ENCODE measurements at places on chromosomes 4 and X.

DNA sequence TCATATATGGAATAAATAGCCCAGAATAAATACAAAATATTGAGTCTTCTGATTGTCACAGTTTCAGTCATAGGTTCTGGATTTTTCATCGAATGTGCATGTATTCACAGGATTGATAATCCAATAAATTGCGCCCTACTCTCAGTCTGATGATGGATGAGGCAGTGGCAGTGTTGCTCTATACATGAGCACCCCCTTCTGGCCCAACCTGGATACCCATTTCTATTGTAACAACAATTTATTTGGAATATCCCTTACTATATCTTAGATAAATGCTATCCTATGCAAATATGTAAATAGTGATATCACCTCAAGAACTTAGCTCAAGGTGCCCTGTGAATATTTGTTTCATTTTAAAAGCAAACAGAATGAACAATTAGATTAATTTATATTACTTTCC is 733.7 kb upstream of the PABPC4L start:
- H3K27ac ChIP-seq: no peak overlapping the region
- H3K4me1 ChIP-seq: no peaks in the 10 kb centered on the region
- no peak for DNase-seq
- H3K4me3 ChIP-seq: no peak overlapping the region

DNA sequence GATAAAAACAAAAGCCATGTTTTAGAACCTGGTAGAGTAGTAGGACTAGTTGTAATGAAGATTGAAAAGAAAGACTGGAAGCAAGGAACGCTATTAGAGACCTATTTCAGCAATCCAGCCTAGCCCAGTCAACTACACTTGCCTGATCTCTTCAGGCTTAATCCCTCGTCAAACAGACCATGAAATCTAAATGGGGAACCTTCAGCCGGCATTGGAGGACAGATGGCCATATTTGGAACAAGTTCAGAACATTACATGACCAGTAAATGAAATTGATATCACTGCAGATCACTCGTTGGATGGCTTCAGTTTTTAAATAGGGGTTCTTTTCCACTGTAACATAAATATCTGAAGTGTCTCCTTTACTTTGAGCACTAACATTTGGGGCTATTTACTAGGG is 84.8 kb upstream of the WDR44 start:
- no peak for DNase-seq
- H3K27ac ChIP-seq: no peak overlapping the region
- peaks cover 18% of the 10 kb centered on the region for H3K27me3 ChIP-seq
- no peaks in the 10 kb centered on the region for H3K36me3 ChIP-seq

DNA sequence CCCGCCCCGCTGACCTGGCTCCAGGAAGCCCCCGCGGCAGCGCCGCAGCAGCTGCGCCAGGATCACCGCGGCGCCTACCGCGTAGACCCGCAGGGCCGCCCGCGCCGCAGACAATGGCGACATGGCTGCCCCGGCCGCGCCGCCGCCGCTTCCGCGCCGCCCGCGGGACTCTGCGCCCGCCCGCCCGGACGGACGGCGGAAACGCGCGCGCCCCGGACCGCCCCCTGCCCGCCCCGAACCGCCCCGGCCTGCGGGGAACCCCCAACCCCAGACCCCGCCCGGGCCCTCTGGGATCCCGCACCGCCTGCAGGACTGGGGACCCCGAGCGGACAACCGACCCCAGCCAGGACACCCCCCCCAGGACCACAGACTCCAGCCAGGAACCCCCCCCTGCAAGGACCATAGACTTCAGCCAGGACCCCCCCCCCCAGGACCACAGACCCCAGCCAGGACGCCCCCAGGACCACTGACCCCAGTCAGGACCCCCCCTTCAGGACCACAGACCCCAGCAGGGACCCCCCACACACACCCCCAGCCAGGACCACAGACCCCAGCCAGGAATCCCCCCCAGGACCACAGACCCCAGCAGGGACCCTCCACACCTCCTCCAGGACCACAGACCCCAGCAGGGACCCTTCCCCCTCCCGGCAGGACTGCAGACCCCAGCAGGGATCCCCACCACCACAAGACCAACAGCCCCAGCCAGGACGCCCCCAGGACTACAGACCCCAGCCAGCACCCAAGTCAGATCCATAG is at the start of the genes DHRSX and ZBED1:
DHRSX (minus strand) TSS at position 174 of the 756 bp plus-strand sequence; CDS start at position 123, 51 bp downstream.
ZBED1 (minus strand) TSS at position 174 of the 756 bp plus-strand sequence. CDS start 10,257 bp downstream, outside the sequence.
- H3K4me3 ChIP-seq: peak within 1 kb of the TSS; percentile 70
- peak within 1 kb of the TSS; percentile 85 for H3K27ac ChIP-seq
- no peaks in the 10 kb centered on the region for H3K36me3 ChIP-seq

DNA sequence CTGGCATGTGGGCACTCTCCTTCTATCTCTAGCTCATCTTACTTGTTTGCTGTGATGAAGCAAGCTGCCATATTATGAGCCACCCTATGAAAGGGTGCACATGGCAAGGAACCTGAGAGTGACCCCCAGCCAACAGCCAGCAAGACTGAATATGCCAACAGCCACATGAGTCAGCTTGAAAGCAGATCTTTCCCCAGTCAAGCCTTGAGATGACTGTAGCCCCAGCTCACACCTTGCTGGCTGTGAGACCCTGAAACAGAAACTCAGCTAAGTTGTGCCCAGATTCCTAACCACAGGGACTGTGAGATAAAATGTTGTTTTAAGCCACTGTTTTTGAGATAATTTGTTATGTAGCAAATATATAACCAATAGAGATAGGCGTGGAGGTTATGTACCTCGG is 36.2 kb downstream of the KDM5C start:
- no peak overlapping the region for H3K27ac ChIP-seq
- H3K4me3 ChIP-seq: no peak overlapping the region
- H3K36me3 ChIP-seq: peaks cover 2% of the 10 kb centered on the region
- DNase-seq: no peak
- no peaks in the 10 kb centered on the region for H3K27me3 ChIP-seq

DNA sequence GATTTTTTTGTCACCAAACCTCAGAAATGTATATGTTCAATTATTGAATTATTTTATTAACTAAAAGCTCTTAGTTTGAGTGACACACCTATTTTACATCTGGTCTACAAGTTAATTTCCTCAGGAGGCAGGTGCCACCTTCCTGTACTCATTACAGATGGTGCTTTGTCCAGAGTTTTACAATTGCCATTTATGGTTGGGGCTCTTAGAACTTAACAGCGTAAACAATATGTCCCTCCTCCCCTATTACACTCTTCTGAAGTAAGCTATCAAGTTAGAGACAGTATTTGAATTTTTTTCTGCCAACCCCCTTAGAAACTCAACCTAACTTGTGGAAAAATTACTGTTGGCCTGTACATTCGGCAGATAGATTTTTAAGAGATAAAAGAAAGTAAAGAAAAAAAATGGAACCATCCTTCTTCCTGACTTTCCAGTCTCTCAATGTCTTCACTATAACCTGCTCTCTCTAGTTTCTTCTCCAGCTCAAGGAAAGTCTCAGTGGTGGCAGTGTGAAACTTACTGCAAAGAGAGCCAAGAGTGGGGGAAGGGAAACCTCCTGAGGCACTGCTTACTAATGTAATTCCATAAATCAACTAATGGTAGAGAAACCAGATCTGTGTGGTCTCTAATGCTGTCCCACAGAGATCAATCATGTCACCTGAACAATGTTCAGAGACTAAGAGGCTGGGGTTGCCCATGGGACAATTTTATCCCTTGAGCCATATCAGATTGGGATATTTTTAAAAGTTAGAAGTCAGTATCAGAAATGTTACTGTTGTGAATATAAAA is 7.8 kb downstream of the CXXC4 start:
- no peaks in the 10 kb centered on the region for H3K36me3 ChIP-seq
- peaks cover 36% of the 10 kb centered on the region for H3K27me3 ChIP-seq
- peaks cover 8% of the 10 kb centered on the region for H3K4me1 ChIP-seq
- DNase-seq: no peak
- H3K4me3 ChIP-seq: no peak overlapping the region
